Progenitor cell of endocrine pancreas (in vitro differentiated cells): ENCODE measurements at places on chromosomes 7 and 10. TPM values are rescaled to one million over a fixed set of nuclear protein-coding genes. Genes with fewer than 3 reads are reported as not detected.

Gene AGMO
- 0.19 and 0.27 TPM in 2 replicates for total RNA-seq

Gene OIT3
- total RNA-seq, result 1.1 TPM in 2 replicates

Gene CFAP58
- total RNA-seq, result 0.24 and 0.29 TPM in 2 replicates

Gene CALCR
- total RNA-seq, result not detected in 2 replicates

Gene OR2A12
- total RNA-seq, result not detected in 2 replicates

Gene NRP1
- total RNA-seq, result 33.4 and 37.0 TPM in 2 replicates

Gene PRPS1L1
- total RNA-seq, result not detected in 2 replicates

Gene ELN
- total RNA-seq, result 0.26 and 0.33 TPM in 2 replicates

Gene CDHR1
- 0.31 and 0.96 TPM in 2 replicates for total RNA-seq

Gene AOAH
- 1.00 and 3.3 TPM in 2 replicates for total RNA-seq

- H3K36me3 ChIP-seq, result no peaks in the 10 kb centered on the region
- H3K27ac ChIP-seq, result no peak overlapping the region
- H3K4me3 ChIP-seq, result no peak overlapping the region
- H3K27me3 ChIP-seq, result peaks cover 16% of the 10 kb centered on the region
- no peak for DNase-seq
These were observed 39.3 kb downstream of the CAMK1D start for GRCh38 chr10:12388671-12389070.

GRCh38 chr7:98200364-98200763, 10.9 kb upstream of the BHLHA15 start:
- H3K27ac ChIP-seq, result no peak overlapping the region
- DNase-seq, result no peak
- H3K27me3 ChIP-seq, result no peaks in the 10 kb centered on the region
- H3K4me1 ChIP-seq, result peaks cover 3% of the 10 kb centered on the region
- peaks cover 31% of the 10 kb centered on the region for H3K36me3 ChIP-seq

DNA sequence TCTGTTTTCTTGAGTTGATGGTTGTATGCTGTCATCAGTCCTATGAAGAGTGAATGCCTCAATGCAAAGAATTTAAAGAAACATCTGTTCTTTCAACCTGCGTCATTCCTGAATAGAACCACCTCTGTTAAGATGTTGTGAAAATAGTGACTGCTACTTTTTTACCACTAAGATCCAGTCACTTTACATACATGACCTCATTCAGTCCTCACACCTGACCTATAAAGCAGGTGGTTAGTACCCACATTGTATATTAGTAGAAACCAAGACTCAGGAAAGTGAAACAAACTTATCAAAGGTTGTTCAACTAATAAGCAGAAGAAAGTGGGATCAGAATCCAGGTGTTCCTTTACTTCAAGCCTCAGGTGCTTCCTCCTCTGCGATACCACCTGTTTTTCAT, 64.8 kb downstream of the ITGB8 start:
- no peaks in the 10 kb centered on the region for H3K27me3 ChIP-seq
- H3K27ac ChIP-seq, result no peak overlapping the region
- peaks cover 48% of the 10 kb centered on the region for H3K36me3 ChIP-seq
- DNase-seq, result no peak

- H3K27ac ChIP-seq, result no peak overlapping the region
- H3K4me1 ChIP-seq, result peaks cover 2% of the 10 kb centered on the region
- no peak overlapping the region for H3K4me3 ChIP-seq
- DNase-seq, result no peak
- no peaks in the 10 kb centered on the region for H3K27me3 ChIP-seq
These were observed 49.4 kb downstream of the NOD1 start for GRCh38 chr7:30429156-30429530.

DNA sequence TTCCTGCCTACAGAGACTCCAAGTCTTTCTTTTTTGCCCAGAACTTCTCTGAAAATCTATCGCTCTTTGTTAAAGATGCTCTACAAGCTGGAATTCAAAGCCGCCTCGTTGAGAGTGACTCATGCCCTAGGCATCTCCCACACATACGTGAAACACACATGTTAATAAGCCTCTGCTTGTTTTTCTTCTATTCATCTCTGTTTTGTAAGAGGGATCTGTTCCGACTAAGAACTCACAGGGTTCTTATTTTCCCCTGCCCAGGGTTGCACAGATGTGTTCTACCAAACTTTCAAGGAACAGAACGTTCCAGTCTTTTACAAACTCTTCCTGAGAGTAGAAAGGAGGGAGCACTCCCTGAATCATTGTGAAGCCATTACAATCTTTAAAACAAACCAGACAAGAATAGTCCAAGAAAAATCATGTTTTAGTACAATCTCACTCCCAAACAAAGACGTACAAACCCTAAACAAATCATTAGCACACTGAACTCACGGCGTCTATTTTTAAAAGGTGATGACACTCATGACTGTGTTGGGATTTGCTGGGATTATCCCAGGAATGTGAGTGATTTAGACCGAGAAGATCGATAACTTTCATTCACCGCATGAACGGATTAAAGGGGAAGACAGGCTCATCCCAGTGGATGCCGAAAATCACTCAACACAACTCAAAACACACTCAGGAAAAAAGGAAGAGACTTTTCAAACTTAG, 55.3 kb upstream of the INPP5A start:
- H3K27me3 ChIP-seq, result peaks cover 26% of the 10 kb centered on the region
- DNase-seq, result no peak
- H3K36me3 ChIP-seq, result no peaks in the 10 kb centered on the region
- H3K4me1 ChIP-seq, result peaks cover 5% of the 10 kb centered on the region
- peak overlapping the region; percentile 44 for H3K27ac ChIP-seq

DNA sequence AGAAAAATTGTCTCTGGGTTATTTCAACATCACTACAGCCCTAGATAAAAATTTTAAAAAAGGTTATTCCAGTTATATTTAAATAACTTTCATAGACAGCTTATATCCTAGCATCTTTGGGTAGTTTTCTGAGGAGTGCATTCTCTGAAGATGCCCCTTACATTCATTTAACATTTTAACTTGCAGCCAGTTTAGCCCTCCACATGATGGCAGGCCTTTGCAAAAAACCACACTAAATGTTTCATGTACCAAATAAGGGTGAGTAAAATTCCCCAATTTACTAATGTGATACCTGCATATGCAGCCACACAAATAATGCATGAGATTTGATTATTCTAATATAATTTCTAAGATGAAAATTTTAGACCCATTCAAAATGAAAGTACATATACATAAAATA, 108.4 kb upstream of the ZWINT start:
- H3K27me3 ChIP-seq, result no peaks in the 10 kb centered on the region
- H3K4me3 ChIP-seq, result no peak overlapping the region
- DNase-seq, result no peak
- no peaks in the 10 kb centered on the region for H3K4me1 ChIP-seq
- no peak overlapping the region for H3K27ac ChIP-seq

- DNase-seq, result no peak
- peaks cover 20% of the 10 kb centered on the region for H3K4me1 ChIP-seq
- H3K27me3 ChIP-seq, result peaks cover 66% of the 10 kb centered on the region
- H3K36me3 ChIP-seq, result no peaks in the 10 kb centered on the region
- H3K4me3 ChIP-seq, result no peak overlapping the region
These were observed 54.4 kb downstream of the EBF3 start for GRCh38 chr10:129909531-129910256.

GRCh38 chr7:38179776-38180226, 1.8 kb downstream of the STARD3NL start:
- DNase-seq, result no peak
- H3K4me1 ChIP-seq, result peaks cover 16% of the 10 kb centered on the region
- peaks cover under 1% of the 10 kb centered on the region for H3K27me3 ChIP-seq
- peaks cover 7% of the 10 kb centered on the region for H3K36me3 ChIP-seq
- H3K4me3 ChIP-seq, result peak overlapping the region; percentile 94
- H3K27ac ChIP-seq, result peak overlapping the region; percentile 26

DNA sequence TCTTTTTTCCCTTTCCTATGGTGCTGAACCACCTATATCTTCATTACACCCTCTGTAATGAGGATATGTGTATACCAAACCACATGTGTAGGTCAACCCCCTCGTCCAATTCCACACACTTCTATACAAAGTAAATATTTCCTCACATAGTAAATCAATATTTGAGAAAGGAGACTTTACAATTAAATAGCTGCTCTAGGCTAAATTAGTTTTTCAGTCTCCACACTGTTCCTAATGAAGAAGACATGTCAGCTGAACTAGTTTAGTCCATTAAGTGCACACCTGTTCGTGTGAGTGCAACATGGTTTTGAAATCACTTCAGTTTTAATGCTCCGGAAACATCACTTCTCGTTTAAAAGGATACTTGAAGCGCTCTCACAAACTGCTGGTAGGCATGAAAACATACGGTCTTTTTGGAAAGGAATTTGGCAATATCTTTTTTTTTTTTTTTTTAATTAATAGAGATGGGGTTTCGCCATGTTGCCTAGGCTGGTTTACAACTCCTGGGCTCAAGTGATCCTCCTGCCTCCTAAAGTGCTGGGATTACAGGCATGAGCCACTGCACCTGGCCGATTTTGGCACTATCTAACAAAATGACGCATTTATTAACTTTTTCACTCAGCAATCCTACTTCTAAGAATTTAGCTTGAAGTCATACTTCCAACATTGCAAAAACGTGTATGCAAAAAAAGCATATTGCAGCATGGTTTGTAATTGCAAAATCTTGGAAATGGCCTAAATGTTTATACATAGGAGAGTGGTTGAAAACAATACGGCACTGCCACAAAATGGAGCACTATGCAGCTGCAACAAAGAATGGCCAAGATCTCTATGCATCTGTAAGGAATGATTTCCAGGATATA, 2.1 kb upstream of the XRCC2 start:
- no peaks in the 10 kb centered on the region for H3K27me3 ChIP-seq
- H3K27ac ChIP-seq, result peak overlapping the region; percentile 92
- H3K4me1 ChIP-seq, result peaks cover 12% of the 10 kb centered on the region
- no peaks in the 10 kb centered on the region for H3K36me3 ChIP-seq
- peak overlapping the region; percentile 66 for H3K4me3 ChIP-seq

- peaks cover under 1% of the 10 kb centered on the region for H3K36me3 ChIP-seq
- H3K27me3 ChIP-seq, result no peaks in the 10 kb centered on the region
- no peaks in the 10 kb centered on the region for H3K4me1 ChIP-seq
- no peak for DNase-seq
- no peak overlapping the region for H3K27ac ChIP-seq
These were observed 144.5 kb downstream of the ADCY1 start for GRCh38 chr7:45718464-45719330.

DNA sequence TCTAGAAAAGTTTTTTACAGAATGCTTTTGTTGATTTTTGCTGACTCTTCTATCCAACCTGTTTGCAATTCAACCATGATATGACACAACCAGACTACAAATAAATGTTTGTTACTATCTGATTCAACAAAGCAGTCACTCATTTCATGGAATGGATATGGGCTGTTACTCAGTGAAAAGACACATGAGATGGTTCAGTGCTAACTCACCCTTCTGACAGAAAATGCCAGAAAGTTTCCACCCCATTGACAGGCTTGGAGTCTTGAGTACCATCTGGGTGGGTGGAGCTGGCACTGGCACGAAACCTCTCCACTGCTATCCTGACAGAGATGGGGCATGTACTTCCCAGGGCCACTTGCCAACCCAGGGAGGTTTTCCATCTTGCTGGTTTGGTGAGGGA, 39.5 kb downstream of the RBM28 start:
- DNase-seq, result no peak
- H3K27ac ChIP-seq, result no peak overlapping the region
- no peak overlapping the region for H3K4me3 ChIP-seq
- H3K4me1 ChIP-seq, result peaks cover 4% of the 10 kb centered on the region
- H3K27me3 ChIP-seq, result no peaks in the 10 kb centered on the region

GRCh38 chr10:83941189-83941588, 198.1 kb upstream of the GHITM start:
- peaks cover 4% of the 10 kb centered on the region for H3K27me3 ChIP-seq
- H3K4me1 ChIP-seq, result no peaks in the 10 kb centered on the region
- no peak overlapping the region for H3K4me3 ChIP-seq
- no peaks in the 10 kb centered on the region for H3K36me3 ChIP-seq
